Colonic mucosa (tissue), 4 donors: ENCODE measurements at places on chromosomes 5 and 9. TPM values are rescaled to one million over a fixed set of nuclear protein-coding genes. Genes with fewer than 3 reads are reported as not detected.

- no peak for DNase-seq
These were observed 163.8 kb upstream of the KLF4 start for GRCh38 chr9:107653263-107653821.

GRCh38 chr9:86116425-86116824 is 17.1 kb upstream of the GOLM1 start:
- no peak for DNase-seq

NPDC1 gene
- total RNA-seq, result 149 TPM

GRCh38 chr5:17308326-17309065 is 91.1 kb downstream of the BASP1 start:
- no peak for DNase-seq

RANBP3L gene
- 0.19 TPM for total RNA-seq

- no peak for DNase-seq
These were observed 14.1 kb upstream of the XPA start for GRCh38 chr9:97711223-97711626.

CNTNAP3B gene
- total RNA-seq, result 1.1 TPM

CDC20B gene
- not detected for total RNA-seq

DNA sequence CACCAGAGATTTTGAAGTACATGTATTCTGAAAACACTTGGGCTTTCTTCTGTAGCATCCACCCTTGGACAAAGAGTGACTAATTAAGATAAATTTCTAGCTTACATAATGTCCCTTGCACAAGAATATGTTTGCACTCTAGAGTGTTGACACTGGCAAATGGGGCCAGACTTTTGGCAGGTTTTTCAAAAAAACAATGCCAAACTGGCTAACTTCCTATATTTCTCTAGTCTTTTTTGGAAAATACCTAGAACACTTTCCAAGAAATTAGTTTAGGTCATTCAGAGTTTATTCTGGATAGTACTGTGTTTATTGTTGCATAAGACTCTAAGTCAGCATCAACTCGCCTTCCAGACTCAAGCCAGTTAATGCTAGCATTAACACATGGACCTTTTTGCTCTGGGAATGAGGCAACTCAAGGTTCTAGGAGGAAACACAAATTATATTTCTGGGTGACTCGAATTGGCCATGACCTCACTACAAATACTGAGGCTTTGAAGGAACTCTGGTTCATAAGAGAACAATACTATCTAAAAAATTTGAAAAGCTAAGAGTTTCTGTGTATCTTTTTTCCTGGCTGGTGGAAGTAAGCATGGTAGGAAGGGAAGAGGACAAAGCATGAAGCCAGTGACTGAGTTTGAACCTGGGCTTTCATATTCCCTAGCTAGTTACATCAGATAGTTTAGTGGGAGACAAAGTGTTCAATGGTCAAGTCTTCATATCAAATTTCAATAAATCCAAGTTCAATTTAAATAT is 101.6 kb downstream of the NREP start:
- no peak for DNase-seq

ADAMTS16 gene
- not detected for total RNA-seq

GRCh38 chr9:70043285-70043684 is 363 bp upstream of the MAMDC2 start:
- DNase-seq, result no peak

SPINK4 gene
- total RNA-seq, result 214 TPM

DNA sequence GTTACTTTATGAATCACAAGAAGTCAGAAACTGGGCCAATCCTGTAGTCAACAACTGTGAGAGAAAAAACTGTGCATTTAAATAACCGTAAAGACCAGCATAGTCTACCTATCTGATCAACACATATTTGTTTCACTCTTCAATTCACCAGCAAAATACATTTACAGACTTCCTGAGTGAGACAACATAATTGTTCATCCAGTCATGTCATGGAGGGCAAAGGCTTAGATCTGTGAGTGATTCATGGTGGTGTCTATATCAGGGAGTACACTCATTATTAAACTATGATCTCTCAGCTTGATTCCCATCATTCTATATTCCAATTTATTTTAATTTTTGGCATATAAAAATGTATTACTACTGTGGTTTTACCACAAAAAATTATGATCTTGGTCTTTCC is 694.6 kb downstream of the DNAH5 start:
- no peak for DNase-seq

MAP3K1 gene
- 12.6 TPM for total RNA-seq

DNA sequence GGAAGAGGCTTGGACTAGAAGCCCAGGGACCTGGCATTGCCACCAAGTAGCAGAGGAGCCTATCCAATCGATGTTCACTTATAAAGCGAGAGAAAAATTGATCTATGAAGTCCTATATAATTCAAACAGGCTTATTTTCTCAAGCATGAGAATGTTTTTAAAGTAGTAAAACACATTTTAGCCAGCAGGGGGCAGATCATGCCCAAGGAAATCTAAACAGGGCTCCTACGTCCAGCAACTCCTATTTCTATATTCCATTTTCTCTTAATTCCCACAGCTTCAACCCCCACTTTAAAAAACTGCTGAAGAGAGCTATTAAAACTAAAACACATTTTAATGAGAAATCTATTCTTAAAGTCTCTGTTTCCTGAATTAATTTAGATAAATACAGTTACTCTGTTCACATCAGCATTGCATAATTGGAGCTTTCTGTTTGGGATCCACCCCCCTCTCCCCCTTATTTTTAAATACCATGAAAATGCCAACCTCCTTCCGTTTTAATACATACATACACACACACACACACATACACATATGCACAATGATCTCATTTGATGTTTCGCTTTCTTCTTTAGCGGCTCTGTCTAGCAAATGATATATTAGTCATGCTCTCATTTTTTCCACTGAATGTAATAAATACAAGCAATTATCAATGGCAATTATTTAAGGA is 144.9 kb downstream of the MYO10 start:
- DNase-seq, result peak; percentile 57

GRCh38 chr5:132751444-132751843 is 4.2 kb downstream of the CCNI2 start:
- no peak for DNase-seq

- DNase-seq, result peak; percentile 55
These were observed 13.3 kb downstream of the CAPSL start for GRCh38 chr5:35924950-35925722.

DNA sequence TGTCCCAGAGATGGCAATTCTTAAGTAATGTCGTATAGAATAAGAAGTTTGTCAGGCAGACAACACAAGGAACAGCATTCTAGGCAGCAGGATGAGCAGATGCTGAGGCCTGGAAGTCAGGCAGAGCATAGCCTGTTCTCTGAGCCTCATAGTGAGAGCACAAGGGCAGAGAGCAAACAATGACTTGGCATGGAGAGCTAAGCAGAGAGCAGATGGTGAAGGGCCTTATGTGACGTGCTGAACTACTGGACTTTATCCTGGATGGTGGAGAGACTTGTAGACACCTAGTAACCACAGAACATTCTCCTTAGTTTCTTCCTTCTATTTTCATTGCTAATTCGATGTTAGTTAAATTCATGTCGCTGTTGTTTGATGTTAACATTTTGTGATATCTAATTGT is 60.1 kb downstream of the KCTD16 start:
- DNase-seq, result peak; percentile 17

GRCh38 chr5:137695651-137696428 is 40.0 kb downstream of the KLHL3 start:
- DNase-seq, result no peak

KIF20A gene
- total RNA-seq, result 35.7 TPM

GLRA1 gene
- total RNA-seq, result not detected

SLC45A2 gene
- not detected for total RNA-seq

TGFBI gene
- total RNA-seq, result 63.3 TPM

DNA sequence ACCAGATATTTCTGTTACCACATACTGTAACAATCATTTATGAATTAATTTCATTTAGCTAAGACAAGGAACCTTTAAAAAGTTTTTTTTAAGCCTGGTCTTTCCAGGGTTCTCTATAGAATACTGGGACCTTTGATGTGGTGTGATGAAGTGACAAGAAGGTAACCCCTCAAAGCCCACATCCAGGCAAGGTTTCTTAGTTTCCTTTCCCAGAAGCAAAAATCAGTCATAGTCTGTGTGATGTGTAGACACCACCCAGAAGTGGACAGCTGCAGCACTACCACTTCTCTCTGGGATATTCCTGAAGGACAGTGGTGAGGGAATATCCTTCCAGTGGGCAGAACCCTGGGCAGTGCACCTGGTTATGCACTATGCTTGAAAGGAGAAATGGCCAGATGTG is 115.6 kb downstream of the TTC39B start:
- no peak for DNase-seq

DNA sequence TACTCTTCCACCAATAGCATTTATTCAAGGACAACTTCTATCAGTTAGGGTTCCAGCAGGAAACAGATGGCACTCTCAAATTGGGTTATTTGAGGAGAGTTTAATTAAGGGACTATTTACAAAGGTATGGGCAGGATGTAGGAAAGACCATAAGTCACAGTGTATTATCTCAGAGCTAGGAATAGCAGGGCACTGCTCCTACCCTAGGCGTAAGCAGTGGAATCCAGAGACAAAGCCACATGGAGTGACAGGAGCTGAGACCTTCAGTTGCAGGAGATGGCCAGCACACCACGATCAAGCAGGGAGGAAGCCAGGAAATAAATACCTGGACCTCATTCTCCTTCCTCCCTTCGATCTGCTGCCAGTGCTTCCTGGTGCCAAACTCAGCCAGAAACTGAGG is 274.9 kb upstream of the SLC30A5 start:
- no peak for DNase-seq

- no peak for DNase-seq
These were observed 348.0 kb downstream of the ZNF608 start for GRCh38 chr5:124398460-124398859.

SH3GLB2 gene
- 109 TPM for total RNA-seq

DNA sequence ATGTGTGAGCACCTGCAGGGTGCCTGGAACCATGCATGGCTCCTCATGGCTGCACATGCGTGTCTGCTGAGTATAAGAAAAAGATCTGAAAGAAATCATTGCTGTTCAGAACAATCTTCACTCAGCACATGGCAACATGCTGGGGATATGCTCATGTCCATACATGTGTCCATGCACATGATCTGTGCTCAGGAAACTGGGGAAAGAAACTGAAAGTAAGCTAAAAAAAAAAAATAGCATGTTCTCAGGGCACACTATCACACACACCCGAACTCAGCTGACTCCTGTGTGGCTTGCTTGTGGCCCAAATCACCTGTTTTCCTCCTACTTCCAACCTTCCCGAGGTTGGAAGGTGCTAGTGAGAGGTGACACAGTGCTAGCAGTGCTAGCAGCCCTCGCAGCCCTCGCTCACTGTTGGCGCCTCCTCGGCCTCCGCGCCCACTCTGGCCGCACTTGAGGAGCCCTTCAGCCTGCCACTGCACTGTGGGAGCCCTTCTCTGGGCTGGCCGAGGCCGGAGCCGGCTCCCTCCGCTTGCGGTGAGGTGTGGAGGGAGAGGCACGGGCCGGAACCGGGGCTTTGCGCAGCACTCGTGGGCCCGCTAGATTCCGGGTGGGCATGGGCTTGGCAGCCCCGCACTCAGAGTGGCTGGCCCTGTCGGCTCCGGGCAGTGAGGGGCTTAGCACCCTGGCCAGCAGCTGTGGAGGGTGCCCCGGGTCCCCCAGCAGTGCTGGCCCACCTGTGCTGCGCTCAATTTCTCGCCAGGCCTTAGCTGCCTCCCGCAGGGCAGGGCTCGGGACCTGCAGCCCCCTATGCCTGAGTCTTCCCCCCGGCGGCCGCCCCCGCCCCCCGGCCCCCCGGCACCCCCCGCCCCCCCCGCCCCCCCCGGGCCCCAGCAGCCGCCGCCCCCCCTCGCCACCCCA is 76.0 kb downstream of the GADD45G start:
- DNase-seq, result no peak

DNA sequence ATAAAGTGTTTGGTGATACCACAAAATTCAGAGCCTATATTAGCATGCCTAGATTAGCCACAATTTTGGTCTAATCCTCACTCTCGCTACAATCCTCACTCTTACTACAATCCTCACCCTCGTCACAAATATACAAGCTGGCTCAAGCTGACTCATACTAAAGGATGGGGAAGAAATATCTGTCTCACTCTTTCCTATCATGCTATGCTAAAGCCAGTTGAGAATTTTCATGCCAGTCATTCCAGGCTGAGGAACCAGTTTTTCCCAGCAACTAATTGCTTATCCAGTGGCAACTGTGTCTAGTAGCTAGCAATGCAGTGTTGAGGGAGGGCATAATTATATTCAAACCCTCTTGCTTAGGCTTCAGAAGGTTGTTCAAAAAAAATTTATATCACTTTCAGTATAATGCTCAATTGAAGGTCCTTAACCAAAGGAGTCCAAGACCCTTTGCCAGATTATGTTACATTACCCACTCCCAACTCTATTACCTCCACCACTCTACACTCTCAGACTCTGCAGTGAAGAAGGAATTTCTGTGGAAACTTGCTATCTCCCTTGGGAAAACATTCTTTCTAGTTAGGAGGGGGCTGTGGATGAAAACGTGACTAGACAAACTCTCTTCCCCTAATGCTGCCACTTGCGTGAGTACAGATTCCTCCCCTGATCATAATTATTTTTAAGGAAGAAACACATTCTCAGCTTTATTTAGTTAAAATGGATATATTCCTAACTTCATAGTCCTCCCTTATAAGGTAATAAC is 810.3 kb upstream of the ACO1 start:
- DNase-seq, result no peak

DNA sequence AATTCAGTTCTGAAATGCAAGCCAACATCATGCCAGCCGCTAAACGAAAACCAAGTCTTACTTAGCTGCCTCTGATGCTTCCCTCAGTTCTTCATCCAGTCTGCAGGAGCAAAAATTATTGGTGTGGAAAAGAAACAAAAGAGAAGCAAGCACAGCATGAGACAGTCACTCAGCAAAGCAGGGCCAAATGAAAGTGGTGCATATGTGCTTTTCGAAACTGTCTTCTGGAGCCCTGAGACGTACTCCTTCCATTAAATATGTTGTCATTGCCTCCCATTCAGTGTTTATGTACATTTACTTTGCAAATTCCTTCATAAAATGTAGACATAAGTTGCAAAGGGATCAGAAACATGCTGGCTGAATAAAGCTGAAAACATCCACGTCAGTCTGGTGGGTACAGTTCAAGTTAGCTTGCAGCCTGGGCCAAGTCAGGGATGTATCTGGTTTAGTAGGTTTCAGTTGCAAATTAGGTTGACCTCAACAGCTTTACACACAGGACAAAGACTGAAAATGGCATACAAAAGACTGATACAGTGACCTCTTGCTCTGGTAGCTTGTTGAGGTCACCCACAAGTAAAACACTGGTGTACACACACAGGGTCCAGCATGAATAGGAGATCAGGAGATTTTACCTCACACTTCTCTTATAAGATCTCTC is 139.7 kb upstream of the PCA3 start:
- DNase-seq, result no peak

- no peak for DNase-seq
These were observed 271.8 kb downstream of the NNT start for GRCh38 chr5:43874772-43875171.

CEL gene
- total RNA-seq, result 16.6 TPM

GRCh38 chr5:14178671-14179211 is 35.6 kb downstream of the TRIO start:
- no peak for DNase-seq

DNA sequence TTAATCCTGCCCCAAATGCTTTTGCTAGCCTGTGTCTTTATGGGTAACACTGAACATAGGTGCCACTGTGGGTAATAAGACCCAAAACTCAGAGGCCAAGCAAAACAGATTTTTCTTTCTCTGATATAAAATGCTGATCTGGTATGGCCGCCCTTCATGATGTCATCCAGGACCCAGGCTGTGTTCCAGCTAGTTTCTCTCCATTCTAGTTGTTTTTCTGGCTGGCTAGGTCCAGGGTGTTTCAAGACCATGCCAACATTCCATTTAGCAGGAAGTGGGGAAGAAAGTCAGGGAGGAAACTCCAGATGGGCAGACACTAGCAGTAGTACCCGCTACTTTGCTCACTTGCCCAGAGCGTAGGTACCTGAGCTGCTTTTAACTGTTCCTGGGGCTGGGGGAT is 183.9 kb upstream of the OTULINL start:
- no peak for DNase-seq

GRCh38 chr9:32351845-32352244 is 32.6 kb upstream of the ACO1 start:
- no peak for DNase-seq
